ENCODE measurements at places on chromosomes 11 and 22. TPM values are rescaled to one million over a fixed set of nuclear protein-coding genes. Genes with fewer than 3 reads are reported as not detected.

USH1C gene
- not detected for total RNA-seq

TNRC6B gene
- total RNA-seq, result 31.9 TPM

DNA sequence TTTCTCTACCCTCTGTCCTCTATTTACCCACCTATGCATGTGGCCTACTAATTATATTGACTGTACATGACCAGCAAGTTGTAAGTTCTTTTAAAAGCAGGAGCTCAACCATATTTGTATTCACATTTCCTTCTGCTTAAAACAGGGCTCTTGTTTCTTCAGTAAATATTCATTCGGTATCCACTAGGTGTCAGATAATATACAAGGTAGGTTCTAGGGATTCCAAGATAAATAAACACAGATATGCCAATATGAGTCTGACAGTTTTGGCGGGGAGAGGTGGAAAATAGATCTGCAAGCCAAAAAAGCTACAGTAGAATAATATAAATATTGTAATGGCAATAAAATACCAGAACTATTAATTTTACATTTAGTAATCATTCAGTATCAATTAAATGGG lies 15.3 kb upstream of the RAB30 start:
- H3K36me3 ChIP-seq, result no peaks in the 10 kb centered on the region
- no peak for DNase-seq
- no peak overlapping the region for H3K27ac ChIP-seq
- H3K4me1 ChIP-seq, result peaks cover 9% of the 10 kb centered on the region
- H3K4me3 ChIP-seq, result no peak overlapping the region

DNA sequence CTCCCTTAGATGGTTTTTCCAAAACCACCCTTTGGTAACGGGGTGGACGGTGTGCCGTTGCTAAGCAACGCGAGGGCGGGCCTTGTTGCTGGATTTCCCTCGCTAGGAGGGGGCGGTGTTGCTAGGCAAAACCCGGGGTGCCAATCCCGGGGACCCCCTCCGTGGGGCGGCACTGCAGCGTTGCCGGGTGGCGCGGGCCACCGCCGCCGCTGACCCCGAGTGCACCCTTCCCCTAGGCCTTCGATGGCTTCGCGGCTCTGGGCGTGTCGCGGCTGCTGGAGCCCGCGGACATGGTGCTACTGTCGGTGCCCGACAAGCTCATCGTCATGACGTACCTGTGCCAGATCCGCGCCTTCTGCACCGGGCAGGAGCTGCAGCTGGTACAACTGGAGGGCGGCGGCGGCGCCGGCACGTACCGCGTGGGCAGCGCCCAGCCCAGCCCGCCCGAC lies 8.9 kb downstream of the EHBP1L1 start:
- H3K4me1 ChIP-seq, result peaks cover 56% of the 10 kb centered on the region
- peak overlapping the region; percentile 100 for H3K27ac ChIP-seq
- peaks cover 58% of the 10 kb centered on the region for H3K36me3 ChIP-seq
- no peak overlapping the region for H3K4me3 ChIP-seq

DNA sequence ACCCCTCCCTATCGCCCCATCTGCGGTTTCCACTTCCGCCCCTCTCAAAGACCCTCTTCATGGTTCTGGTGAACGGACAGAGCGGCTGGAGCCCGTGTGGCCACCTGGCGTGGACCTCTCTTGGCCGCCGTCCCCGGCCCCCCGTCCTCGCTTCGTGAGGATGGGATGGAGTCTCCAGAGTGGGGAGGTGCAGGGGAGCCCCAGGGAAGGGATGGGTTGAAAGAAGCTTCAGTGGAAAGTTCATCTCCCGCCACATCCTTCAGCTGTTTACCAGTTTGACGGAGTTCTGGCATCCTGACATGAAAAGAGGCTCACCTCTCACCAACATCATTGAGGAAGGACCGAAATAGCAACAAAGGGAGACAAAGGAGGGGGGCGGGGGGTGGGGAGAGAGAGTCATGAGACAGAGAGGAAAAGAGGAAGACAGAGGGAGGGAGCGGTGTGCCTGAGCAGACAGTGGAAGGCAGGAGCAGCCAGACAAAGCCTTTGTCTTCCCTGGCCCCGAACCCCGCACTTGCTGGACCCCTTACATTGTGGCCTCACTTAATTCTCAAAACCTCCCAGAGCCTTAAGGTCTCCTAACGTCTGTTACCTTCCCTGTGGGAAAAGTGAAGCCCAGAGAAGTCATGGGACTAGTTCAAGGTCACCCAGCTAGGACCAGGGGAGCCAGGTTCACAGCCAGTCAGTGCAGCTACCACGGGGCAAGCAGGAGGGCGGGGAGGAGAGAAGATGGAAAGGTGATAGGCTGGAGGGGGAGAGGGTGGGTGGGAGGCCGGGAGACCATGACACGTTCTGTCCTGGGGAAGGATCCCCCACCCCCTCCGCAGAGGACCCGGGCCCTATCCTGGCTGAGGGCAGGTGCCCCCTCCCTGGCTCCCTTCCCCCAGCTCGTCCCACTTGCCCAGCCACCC lies 54.9 kb downstream of the CD6 start:
- no peak overlapping the region for H3K27ac ChIP-seq
- no peak for DNase-seq
- no peaks in the 10 kb centered on the region for H3K4me1 ChIP-seq
- H3K27me3 ChIP-seq, result peaks cover 27% of the 10 kb centered on the region
- no peaks in the 10 kb centered on the region for H3K36me3 ChIP-seq
- no peak overlapping the region for H3K4me3 ChIP-seq

DNA sequence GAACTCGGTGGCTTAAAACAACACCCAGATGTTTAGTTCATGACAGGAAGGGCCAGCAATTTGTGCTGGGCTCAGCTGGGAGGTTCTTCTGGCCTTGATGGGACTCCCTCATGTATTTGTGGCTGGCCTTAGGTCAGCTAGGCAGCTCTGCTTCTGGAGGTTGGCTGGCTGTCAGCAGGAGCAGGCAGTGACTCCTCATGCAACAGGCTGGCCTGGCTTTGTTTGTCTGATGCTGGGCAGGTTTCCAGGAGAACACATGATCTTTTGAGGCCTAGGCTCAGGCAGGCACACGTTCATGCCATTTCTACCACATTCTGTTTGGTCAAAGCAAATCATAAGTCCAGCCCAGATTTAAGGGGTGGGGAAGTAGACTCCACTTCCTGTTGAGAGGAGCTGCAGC lies 571.2 kb downstream of the TBC1D22A start:
- no peak overlapping the region for H3K27ac ChIP-seq
- no peak overlapping the region for H3K4me3 ChIP-seq
- DNase-seq, result no peak
- no peaks in the 10 kb centered on the region for H3K36me3 ChIP-seq
- no peaks in the 10 kb centered on the region for H3K4me1 ChIP-seq
- H3K27me3 ChIP-seq, result no peaks in the 10 kb centered on the region

GRCh38 chr11:130414107-130415080 lies 14.0 kb downstream of the ADAMTS8 start:
- H3K27ac ChIP-seq, result no peak overlapping the region
- no peak for DNase-seq
- H3K4me3 ChIP-seq, result no peak overlapping the region
- H3K27me3 ChIP-seq, result peaks cover 16% of the 10 kb centered on the region
- H3K36me3 ChIP-seq, result no peaks in the 10 kb centered on the region
- H3K4me1 ChIP-seq, result no peaks in the 10 kb centered on the region

- no peak for DNase-seq
- H3K4me1 ChIP-seq, result no peaks in the 10 kb centered on the region
- H3K27ac ChIP-seq, result no peak overlapping the region
- no peak overlapping the region for H3K4me3 ChIP-seq
Measured at GRCh38 chr22:43396934-43397457, 14.8 kb upstream of the MPPED1 start.

DNA sequence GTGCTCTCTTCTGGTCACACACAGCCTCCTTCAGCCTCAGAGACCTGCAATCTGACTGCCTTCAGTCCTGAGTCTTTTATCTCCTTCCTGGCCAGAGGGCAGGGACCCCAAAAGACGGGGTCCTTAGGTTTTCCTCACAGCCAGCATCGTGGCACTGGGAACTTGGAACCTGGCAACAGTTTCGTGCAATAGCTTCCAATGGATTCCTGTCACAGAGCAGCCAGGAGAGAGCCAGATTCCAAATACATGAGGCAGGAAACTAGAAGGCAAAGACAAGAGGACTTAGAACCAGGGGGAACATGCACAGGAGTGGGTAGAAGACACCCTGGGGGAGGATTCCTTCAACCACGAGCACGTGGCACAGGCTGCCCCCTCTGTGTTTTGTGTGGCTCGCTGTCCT lies 48.6 kb downstream of the C11orf91 start:
- peaks cover 23% of the 10 kb centered on the region for H3K4me1 ChIP-seq
- no peak overlapping the region for H3K4me3 ChIP-seq
- no peak overlapping the region for H3K27ac ChIP-seq
- DNase-seq, result no peak

MGAT3 gene
- total RNA-seq, result 0.55 TPM

DNA sequence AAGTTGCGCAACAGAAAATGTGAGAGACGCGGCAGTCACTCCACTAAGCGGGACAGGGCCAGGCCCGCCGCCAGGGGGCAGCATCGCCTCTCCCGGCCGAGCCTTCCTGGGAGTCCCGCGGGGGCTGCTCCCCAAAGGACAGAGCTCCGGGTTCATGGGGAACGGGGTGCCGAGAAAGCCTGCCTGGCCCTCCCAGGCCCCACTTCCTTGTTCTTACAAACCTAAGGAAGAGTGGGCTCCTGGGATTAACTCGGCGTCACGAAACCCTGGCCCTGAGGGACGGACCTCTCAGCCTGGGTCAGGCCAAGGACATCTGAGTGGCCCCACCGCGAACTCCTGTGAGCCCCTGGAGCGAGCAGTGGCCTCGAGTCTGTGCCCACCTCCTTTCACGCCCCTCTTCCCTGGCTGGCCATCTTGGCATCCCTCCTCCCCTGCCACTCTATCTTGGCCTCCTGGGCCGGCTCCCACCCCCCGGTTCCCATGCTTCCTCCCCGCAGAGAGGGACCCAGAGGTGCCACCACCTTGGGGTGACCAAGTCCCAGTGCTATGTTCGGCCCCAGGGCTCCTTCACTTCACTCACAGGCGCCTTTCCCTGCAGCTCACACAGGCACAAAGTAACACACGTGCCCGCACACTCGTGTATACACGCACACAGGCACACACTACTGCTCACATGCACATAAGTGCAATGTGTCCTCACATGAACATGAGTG lies 99.9 kb upstream of the FGF3 start:
- peaks cover 11% of the 10 kb centered on the region for H3K4me1 ChIP-seq
- H3K27me3 ChIP-seq, result no peaks in the 10 kb centered on the region
- H3K27ac ChIP-seq, result peak overlapping the region; percentile 60
- no peak overlapping the region for H3K4me3 ChIP-seq

MISFA gene
- total RNA-seq, result 14.1 TPM

DNA sequence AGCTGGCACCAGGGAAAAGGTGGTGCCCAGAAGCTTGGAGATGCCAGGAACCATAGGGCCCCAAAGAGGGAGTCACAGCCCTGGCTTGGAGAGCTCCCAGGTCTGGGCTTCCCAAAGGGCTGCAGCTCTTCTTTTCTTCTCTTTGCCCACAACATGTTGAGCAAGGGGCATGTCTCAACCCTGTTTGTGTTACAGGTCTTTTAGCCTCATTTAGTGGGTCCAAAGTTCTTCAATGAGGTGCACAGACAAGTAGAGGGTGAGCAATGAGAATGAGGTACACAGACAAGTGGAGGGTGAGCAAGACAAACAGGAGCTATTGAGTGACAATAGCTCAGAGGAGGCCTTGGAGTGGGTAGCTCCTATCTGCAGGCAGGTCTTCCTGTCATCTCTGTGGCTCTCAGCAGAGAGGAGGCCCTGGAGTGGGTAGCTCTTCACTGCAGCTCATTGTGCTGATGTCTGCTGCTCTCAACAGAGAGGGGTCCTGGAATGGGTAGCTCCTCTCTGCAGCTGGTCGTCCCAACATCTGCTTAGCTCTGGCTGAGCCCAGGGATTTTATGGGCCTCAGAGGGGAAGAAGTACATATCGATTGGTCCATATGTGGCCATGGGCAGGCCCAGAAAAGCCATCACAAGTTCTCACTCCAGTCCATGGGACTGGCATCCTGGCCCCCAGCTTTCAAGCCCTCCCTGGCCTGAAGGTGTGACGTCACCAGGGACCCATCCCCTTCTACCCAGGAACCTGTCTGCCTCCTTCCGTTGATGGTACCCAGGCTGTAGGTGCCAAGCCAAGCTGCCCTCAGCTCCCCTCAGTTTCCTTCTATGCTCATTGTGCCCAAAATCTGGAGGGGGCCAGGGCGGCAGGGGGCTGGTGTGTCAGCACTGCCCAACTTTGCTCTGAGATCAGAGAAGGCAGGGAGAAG lies 34.9 kb downstream of the WBP2NL start:
- no peak overlapping the region for H3K4me3 ChIP-seq
- H3K36me3 ChIP-seq, result no peaks in the 10 kb centered on the region
- no peaks in the 10 kb centered on the region for H3K4me1 ChIP-seq

- no peaks in the 10 kb centered on the region for H3K4me1 ChIP-seq
- H3K27me3 ChIP-seq, result no peaks in the 10 kb centered on the region
- no peak for DNase-seq
- H3K4me3 ChIP-seq, result no peak overlapping the region
Measured at GRCh38 chr11:95764267-95764898, 25.2 kb downstream of the FAM76B start.

ACER3 gene
- 1.1 TPM for total RNA-seq

PRR33 gene
- total RNA-seq, result 2.3 TPM

CRYAB gene
- total RNA-seq, result 2,076 TPM

- H3K4me1 ChIP-seq, result peaks cover 32% of the 10 kb centered on the region
- H3K4me3 ChIP-seq, result peak overlapping the region; percentile 83
- DNase-seq, result peak; percentile 28
- H3K27ac ChIP-seq, result peak overlapping the region; percentile 81
- H3K27me3 ChIP-seq, result no peaks in the 10 kb centered on the region
- H3K36me3 ChIP-seq, result no peaks in the 10 kb centered on the region
Measured at GRCh38 chr22:30326255-30326705, 461 bp downstream of the TBC1D10A start.

DNA sequence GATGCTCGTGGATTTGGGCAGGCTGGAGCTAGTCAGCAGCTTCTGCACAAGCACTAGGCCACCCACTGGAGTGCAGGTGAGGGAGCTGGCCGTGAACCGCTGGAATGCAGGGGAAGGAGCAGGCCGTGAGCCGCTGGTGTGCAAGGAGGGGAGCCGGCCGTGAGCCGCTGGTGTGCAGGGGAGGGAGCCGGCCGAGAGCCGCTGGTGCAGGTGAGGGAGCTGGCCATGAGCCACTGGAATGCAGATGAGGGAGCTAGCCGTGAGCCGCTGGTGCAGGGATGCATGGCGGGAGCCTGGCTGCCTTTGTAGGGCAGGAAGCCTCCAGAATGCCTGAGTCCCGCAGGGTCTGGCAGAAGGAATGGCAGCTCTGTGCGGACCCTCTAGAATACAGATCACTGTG lies 4220.0 kb upstream of the OR11H1 start:
- no peaks in the 10 kb centered on the region for H3K4me1 ChIP-seq
- no peak overlapping the region for H3K27ac ChIP-seq
- no peak for DNase-seq

RASSF10 gene
- 0.62 TPM for total RNA-seq

- DNase-seq, result peak; percentile 34
- no peak overlapping the region for H3K4me3 ChIP-seq
- no peaks in the 10 kb centered on the region for H3K36me3 ChIP-seq
- no peak overlapping the region for H3K27ac ChIP-seq
- no peaks in the 10 kb centered on the region for H3K27me3 ChIP-seq
Measured at GRCh38 chr11:83713708-83714107, 427.5 kb upstream of the CCDC90B start.

Measured in gastrocnemius medialis (tissue), 4 donors.